Fibroblast of skin of left quadriceps (primary cell): ENCODE measurements at places on chromosomes 7 and 10.
A peak's percentile ranks its signal among the peaks of the same experiment; 100 is the strongest.

DNA sequence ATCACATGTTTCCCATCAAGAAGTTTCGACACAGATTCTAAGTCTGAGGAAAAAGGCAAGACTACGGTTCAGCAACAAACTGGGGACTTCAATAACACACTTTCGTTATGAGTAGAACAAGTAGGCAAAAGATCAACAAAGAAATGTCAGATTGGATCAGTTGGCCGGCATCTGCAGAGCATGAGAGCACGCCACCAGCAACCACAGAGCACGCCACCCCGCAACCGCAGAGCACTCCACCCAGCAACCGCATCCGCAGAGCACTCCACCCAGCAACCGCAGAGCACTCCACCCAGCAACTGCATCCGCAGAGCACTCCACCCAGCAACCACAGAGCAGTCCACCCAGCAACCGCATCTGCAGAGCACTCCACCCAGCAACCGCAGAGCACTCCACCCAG lies 89.7 kb upstream of the FAM20C start:
- DNase-seq = no peak

GRCh38 chr7:39353615-39354376 lies 212.4 kb upstream of the YAE1 start:
- peak; percentile 82 for DNase-seq

GRCh38 chr7:121430558-121430957 lies 34.5 kb upstream of the FAM3C start:
- no peak for DNase-seq

DNA sequence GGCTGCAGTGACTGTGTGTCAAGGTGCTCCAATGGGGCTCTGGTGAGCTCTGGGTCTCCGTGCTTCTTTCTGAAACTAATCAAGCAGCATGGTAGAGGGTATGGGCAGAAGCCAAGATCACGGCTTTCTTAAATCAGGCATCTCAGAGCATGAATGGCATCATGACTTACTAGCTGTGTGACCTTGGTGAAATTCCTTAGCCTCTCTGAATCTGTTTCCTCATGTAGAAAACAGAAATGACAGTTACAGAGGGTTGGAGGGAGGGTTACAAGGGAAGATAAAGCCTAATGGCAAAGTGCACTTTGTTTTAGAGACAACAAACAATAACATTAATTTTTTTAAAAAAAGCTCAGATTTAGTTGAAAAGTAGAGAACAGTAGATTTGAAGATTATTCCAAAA lies 34.9 kb downstream of the FRMPD2 start:
- DNase-seq = no peak

- no peak for DNase-seq
Observed at GRCh38 chr7:76330261-76330660, 27.8 kb downstream of the HSPB1 start.

DNA sequence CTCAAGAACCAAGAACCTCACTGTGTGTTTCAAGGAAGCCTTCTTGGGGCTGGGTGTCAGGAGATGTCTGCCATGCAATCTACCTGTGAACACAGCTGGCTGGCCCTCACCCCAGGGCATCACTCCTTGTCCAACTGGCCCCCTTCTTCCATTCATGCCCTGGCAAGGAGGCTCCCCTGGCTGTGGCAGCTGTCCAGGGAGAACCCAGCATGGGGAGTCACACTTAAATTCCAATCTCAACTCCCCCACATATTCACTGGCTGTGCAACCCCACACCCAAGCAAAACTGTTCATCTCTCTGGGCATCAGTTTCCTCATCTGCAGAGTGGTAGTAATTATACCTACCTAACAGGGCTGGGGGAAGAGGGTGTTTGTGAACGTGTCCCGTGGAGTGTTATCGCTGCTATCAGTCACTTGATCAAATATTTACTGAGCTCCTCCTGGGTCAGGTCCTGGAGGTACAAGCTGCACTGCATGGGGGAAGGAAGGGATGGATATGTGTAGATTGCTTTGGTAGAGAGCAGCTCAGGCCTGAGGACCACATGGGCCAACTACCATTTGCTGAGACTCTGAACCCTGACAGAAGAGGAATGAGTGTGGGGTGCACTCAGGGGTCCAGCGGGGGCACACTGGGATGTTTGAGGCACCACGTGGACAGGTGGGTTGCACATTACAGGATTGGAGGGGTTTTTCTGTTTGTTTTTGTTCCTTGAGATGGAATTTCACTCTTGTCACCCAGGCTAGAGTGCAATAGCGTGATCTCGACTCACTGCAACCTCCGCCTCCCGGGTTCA lies 2.1 kb upstream of the GPRIN2 start:
- no peak for DNase-seq

- DNase-seq = no peak
Observed at GRCh38 chr10:49388161-49388560, 7.7 kb downstream of the DRGX start.

GRCh38 chr7:50497068-50497642 lies 47.0 kb upstream of the FIGNL1 start:
- DNase-seq = no peak

DNA sequence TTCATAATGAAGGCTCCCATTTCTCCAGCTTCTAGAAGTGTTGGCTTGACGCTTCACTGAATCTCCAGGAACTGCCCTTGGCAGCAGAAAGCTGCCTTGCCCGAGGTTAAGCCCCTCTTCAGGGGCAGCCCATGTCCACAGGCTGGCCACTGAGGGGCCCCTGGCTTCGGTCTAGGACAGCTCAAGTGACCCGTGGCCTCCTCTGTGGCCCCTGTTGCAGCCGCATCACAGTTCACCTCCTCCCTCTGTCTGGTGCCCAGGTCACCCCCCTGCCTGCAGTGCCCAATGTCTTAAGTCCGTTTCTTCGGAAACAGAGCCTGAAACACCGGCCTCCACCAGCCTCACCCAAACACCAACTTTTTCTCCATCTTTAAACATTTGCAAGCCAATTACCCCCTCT lies 279.2 kb upstream of the MKI67 start:
- no peak for DNase-seq

DNA sequence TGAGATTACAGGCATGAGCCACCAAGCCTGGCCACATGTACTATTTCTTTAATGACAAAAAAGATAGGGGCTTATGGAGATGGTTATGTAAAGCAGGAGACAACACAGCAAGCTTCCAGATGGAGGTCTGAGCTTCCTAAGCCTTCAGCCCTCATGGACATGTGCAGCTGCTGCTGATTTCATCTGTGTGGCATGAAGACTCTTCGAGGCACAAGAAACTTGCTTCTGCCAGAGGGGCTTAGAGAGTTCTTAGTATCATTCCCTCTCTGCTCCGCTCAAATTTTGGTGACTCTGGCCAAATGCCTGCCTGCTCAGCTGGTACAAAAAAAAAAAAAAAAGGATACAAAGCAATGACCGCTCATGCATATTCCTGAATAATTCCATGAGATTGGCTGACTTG lies 552.5 kb downstream of the TYW1 start:
- no peak for DNase-seq

DNA sequence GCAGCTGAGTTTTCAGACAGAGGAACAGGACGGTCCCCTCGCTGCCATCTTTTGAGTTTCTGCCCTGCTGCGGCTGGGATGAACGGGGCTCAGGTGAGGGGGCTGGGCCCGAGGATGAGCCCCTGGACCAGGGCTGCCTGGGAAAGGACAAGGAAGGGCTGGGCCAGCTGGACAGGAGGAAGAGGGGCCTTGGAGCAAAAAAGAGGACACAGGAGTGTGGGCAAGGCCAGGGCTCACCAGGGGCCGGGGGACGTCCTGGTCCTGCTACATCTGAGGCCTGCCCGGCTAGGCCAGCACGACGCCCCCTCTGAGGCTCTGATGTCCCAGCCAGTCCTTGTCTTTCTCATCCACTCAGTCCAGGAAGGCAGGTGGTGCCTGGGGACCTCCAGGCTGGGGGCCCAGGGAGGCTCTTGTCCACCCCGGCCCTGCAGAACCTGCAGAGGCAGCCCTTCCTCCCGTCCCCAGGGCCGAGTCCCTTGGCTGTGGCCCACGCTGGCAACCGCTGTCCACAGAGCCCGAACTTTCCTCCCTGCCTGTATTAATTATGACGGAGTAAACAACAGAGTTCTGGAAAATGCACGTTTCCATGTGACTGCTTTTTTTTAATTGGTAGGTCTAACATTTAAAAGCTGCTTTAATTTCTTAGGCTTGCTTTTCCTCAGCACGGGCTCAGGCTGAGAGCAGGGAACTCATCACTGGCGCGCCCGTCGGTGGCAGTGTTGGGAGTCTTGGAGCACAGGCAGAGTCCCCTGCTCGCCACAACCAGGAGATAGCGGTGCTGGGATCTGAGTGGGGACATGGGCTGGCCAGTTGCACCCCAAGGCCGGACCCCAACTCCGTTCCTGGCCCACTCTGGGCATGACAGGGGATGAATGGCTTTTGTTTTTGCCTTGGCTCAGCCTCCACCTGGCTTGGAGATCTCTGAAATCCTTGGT lies 187.7 kb downstream of the ELFN1 start:
- DNase-seq = no peak

DNA sequence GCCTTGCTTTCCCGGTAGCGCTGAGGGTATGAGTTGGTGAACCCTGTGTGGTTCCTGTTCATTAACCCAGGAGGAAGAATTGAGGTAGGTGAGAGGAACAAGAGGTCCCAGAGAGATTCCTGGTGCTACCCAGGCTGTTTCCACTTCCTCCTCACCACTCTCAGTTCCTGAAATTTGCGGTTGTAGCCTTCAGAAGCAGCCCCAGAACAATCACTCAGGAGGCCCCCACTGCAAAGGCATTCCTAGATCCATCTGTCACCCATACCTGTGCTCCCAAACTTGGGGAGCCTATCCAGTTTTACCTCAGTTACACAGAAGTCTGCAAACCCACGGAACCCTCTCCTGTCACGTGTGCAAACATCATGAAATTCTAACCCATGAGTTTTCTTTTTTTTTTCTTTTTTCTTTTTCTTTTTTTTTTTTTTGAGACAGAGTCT lies 9.0 kb upstream of the PIP4K2A start:
- DNase-seq = no peak

DNA sequence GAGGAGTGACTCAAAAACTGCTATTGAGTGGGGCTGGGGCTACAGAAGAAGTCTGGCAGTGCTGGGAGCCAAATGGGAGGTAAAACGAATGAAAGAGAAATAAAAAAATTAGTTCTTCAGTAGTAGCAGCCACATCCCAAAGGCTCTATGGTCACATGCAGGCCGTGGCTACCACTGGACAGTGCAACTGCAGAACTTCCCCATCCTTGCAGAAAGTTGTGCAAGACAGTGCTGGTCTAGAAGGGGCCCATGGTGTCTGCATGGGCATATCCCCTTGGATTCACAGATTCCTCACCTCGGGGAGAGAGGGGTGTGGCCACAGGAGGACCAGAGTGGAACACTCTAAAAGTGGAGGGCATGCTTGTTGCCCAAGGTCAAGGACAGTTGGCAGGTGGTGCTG lies 47.6 kb downstream of the RPS24 start:
- no peak for DNase-seq

DNA sequence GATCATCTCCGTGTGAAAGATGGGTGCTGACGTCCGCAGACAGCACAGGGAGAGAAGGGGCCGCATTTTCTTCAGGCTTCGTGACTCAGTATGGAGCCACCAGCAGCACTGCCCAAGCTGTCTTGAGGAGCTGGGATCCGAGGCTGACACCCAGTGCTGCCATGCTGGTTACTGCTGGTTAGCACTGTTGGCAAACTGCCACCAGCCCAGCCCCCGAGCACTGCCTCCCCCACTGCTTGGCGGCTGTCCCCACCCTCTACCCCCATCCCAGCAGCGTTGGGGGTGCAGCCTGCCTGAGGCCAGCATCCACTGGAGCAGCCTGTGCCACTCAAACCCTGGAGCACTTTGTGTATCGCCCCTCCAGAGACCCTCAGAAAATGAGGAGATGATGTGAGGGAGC lies 35.8 kb upstream of the EN2 start:
- DNase-seq = no peak

- no peak for DNase-seq
Observed at GRCh38 chr10:31404640-31405039, 85.6 kb downstream of the ZEB1 start.

- no peak for DNase-seq
Observed at GRCh38 chr7:28868712-28869111, 89.4 kb downstream of the TRIL start.

GRCh38 chr7:39647816-39648215 lies 24.4 kb downstream of the RALA start:
- DNase-seq = no peak

- no peak for DNase-seq
Observed at GRCh38 chr10:120593693-120594092, 136.7 kb downstream of the PLPP4 start.

DNA sequence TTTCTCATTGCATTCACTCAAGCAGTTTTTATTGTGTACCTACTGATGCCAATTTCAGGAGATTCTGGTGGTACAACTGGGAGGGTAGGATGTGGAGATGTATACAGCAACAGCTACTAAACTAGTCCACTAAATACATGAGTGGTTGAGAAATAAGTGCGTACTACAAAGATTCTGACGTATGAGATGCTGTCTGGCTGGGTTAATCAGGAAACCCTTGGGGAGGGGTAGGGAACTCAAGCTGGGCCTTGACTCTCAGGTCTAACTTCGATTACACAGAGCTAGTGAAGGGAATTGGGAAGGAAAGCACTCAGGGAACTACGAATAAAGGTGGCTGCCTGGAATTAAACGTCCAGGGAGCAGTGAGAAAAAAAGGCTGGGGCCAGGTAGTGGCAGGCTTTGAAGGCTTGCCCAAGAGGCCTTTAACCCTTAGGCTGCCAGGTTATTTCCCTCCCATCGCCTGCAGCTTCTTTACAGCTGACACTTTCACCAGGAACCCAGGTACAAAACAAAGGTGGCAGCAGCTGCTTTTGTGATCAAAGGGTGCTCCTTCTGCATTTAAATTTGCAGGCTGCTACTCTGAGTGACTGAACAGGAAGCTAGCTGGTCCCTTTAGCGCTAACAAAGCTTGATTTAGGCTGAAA lies 3.2 kb downstream of the MMS19 start:
- DNase-seq = no peak

DNA sequence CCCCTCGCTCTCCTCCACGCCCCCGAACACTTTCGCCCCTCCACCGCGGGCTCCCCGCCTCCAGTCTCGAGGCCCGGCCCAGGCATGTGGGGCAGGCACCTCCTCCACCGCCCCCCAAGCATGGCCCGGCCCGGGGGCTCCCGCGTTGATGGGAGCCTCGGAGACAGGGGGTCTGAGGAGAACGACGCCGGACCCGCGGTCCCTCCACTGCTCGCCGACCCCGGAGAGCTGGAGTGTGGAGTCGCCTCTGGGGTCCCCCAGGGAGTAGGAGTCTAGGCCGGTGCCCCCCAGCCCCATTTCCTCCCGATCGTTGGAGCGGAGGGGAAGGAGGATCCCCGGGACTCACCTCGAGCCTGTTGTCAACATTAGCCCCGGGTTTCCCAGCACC lies 206 bp downstream of the UPF2 start:
- DNase-seq = no peak

DNA sequence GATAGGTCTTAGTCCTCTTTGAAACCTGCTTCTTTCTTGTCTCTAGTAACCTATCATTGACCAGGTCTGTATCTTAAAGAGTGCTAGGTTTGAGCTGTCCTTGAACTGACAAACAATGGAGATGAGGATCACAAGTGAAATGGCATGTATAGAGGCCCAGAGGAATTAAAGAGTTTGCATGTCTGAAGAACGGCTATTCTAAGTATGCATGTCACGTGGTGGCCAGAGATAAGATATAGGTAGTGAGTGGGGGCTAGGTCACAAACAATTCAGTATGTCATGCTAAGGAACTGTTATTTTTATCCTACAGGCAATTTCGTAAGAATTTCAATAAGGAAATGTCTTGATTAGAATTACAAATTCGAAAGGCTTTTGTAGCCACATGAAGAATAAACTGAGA lies 95.3 kb downstream of the SUGCT start:
- DNase-seq = no peak

GRCh38 chr10:129531195-129531968 lies 64.3 kb downstream of the MGMT start:
- DNase-seq = peak; percentile 46

- peak; percentile 32 for DNase-seq
Observed at GRCh38 chr7:100691676-100692577, 2.1 kb downstream of the GIGYF1 start.
